ENCODE measurements at places on chromosomes 7 and 10. TPM values are rescaled to one million over a fixed set of nuclear protein-coding genes. Genes with fewer than 3 reads are reported as not detected.

DNA sequence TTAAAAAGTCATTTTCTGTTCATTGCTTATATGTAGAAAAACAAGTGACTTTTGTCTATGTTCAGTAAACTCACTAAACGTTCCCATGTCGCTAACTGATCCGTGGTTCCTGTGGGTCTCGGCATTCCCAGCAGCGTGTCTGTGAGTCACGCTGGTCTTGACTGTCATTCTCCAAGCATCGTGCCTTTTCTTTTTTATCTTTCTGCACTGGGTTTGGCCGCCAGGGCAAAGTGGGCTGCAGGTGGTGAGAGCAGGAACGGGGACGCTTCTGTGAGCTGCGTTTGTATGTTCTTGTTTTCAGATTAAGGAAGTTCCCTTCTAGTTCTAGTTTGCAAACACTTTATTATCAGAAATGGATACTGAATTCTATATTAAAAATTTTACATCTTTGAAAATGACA, 6.8 kb upstream of the SCART1 start:
- DNase-seq = no peak

GRCh38 chr7:26616235-26616634, 248.2 kb downstream of the SKAP2 start:
- no peak for DNase-seq

DNA sequence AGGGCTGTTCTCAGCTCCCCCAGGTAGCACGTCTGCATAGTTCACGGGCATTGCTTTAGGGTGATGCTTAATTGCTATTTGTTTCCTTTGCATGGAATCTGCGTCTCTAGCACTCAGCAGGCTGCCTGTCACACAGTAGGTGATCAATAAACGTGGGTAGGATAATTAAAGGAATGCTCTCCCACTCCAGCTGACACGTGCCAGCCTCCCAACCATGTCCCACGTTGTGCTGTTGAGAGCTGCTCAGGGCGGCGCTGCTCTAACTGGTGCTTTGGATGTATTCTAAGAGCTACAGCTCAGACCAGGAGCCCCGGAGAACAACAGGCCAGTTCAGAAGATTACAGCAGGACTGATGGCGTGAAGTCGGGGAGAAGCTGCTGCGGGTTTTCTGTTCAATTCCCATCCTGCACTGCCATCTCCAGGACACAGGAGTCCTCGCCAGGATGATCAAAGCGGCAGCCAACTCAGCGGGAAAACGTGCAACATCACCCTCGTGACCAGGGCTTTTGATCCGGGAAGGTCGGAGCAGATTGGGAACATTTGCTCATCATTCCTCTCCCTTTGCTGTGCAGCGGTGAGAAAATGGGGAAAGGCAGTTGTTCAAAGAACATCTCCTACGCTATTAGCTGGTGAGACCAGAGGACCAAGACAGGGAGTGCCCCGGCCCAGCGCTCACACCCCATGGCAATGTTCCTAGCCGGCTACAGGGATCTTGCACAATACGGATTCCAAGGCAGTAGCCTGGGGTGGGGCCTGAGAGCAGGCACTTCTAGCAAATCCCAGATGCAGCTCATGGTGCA, 50.5 kb upstream of the FOXK1 start:
- DNase-seq = no peak

The SLIT1 gene
- total RNA-seq = 1.6 TPM

Measured in upper lobe of left lung (tissue), 6 donors.